ENCODE measurements at places on chromosomes 7 and 10.

DNA sequence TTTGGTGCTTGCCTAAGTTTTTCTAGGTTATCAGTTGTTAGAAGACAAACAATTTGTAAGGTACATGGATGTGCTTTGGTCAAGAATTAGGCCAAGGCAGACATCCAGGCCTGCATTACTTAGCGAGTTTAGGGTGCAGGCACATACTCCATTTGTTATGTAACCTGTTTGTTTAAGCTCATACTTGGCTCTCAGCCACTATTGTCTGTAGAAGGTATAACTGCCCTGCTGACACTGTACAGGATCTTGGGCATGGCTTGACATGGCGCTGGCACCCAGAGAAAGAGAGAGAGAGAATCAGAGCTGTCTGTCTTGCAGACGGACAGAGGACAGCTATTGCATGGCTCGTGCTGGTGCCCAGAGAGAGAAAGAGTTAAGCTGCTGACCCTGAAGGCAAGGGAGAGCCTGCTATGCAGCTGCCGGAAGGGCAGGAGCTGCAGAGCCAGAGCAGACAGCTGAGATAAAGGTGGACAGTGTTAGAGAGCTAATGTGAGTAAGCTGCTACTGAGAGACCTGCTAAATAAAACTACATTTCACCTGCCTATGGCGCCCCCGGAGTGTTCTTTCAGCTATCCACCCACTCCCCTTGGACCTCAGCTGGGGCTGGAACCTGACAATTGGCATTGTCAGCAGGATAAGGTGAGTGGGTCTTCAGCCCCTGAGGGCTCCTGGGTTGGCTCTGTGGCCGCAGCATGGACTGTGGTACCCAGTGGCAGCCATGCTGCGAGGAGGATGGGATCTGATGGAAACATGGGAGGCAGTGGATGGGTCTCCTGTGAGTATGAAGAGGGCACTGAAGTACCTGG is 120.9 kb upstream of the TMEM106B start:
- no peak for DNase-seq

DNA sequence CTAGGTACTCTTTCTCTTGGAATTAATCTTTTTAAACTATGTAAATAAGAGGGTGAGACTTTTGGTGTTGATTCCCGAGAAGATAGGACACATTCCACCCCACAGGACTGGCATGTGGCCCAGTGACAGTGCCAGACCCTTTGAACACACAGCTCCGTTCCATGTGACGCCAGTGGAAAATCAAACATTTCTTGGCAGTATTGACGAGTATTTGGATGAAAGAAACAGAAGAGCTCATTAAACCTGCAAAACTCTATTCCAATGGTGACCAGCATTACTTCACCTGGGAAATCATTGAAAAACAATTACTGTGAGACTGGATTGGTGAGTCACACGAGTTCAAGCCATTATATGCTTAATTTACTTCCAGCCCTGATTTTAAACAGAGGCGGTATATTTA is 25.8 kb downstream of the AKR1E2 start:
- DNase-seq = no peak

- no peak for DNase-seq
These were observed 67.2 kb downstream of the DGKB start for GRCh38 chr7:14835384-14835783.

DNA sequence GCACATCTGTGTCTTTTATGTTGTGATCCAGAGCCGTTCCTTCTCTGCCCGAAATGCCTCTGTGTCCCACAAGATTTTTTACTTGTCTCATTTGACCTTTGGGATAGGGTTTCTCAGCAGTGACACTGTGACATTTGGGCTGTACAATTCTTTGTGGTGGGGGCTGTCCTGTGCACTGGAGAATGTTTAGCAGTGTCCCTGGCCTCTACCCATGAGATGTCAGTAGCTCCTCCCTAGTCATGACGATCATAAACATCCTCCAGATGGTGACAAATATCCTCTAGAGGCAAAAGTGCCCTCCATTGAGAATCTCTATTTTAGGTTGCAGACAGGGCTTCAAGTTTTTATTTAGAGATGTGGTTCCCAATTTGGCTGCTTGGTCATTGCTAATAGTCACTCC is 91.3 kb downstream of the PPP1R17 start:
- no peak for DNase-seq

DNA sequence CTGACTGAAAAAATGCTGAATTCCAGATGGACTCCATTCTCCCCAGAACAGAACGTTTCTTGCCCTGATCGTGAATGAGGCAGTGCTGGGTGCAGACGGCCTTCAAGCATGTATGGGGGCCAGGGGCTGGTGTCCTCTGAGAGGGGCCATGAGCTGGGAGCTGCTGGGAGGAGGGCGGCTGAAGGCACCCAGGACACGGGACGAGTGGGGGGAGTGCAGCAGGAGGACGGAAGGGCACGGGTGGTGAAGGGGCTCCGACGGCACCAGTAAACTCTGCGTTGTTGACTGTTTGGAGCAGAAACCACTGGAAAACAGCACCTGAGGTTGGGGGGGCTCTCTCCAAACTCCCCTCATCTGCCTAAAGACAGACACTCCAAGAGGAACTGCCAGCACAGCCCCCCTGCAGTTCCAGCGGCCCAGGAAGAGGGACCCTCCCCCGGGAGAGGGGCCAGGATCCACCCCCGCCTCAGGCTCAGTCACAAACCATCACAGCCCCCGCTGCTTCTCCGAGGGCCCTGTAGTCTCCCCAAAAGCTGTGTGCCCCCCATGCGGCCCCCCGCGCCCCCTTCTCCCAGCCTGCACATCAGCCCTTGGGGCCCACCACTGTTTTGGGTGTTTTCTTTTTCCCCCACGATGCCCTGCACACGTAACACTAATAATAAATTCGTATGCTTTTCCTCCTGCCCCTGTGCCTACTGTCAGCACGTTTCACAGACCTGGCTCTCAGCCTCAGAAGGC is 55.5 kb downstream of the DPYSL4 start:
- DNase-seq = no peak

- no peak for DNase-seq
These were observed 59.9 kb downstream of the TNS3 start for GRCh38 chr7:47521816-47522561.

GRCh38 chr7:13904689-13905088 is 84.8 kb downstream of the ETV1 start:
- no peak for DNase-seq
